ENCODE measurements at places on chromosomes 6 and 20.
A peak's percentile ranks its signal among the peaks of the same experiment; 100 is the strongest.

DNA sequence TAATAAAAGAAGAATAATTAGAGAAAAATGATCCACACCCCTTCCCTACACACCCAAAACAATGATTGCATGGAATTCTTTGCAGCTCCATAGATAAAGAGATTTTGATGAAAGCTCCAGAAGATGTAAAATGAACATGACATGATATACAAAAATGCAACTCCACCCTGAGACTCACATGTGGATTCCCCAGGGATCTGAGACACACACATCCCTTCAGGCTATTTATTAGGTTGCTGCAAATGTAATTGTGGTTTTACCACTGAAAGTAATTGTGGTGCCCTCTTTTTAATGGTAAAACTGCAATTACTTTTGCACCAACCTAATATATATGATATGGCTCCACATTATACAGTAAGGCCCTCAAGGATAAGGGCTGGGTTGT lies 40.4 kb upstream of the TBC1D7 start:
- no peak for DNase-seq

DNA sequence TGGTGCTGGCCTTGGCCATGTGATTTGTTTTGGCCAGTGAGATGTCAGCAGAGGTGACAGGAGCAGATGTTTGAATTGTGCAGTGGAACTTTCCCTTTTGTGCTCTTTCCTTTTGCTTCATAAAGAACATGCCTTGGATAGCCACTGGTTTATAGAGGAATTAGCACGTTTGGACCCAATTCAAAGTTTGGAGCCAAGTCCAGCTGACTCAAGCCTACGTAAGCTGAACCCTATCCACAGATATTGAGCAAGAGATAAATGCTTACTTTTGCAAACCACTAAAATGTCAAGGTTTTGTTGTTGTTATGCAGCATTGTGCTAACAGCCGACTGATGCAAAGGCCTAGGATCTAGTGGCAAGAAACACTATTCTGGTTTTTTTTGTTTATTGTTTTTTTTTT lies 230.9 kb upstream of the CITED2 start:
- DNase-seq = no peak

GRCh38 chr6:169223006-169223405 lies 30.6 kb downstream of the THBS2 start:
- DNase-seq = no peak

DNA sequence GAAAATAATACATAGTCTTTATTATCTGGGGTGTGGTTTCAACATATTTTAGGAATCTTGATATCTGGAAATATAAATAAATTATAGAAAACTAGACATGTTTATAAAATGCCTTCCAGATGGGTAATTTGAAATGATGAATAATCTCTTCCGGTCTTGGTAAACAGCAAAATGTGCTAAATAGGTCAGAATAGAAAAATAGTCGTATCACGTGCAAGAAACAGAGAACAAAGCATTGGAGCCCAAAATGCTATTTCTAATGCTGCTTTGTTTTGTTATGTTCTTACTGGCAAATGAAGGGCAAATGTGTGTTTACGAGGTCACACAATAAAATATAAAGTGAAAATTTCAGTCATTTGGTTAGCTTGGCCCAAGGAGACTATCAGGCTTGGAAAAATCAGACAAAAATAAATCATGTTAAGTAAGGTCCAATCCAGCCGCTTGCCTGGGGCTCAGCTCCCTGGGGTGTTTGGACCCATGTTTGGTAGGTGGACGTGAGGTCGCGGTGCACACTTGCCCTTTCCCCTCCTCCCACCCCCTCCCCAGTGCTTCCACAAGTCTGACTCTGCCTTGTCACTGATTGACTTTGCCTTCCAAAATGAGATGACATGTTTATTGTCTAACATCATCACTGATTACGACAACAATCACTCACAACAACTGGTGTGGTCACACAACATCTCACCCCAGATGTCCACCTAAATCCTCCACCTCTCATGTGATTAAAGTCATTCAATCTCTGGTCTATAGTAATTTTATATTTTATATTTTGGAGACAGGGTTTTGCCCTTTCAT lies 56.0 kb downstream of the RIN2 start:
- DNase-seq = no peak

GRCh38 chr20:64229507-64230061 lies 26.0 kb upstream of the PCMTD2 start:
- DNase-seq = no peak

- no peak for DNase-seq
Observed at GRCh38 chr20:63095718-63096654, 89.2 kb upstream of the BHLHE23 start.

DNA sequence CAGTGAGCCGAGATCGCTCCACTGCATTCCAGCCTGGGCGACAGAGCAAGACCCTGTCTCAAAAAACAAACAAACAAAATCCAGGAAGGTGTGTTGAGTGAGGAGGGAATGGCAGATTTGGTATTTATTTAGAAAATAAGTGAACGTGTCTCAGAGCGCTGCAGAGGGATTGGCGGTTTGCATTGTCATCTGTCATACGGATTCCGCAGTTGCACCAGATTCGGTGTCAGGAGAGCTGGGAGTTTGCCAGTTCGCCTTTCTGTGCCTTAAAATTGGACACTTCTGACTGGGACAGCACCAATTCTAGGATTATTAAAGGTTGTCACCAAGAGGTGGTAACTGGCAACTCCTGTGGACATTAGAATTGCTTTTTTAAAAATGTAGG lies 912 bp downstream of the SNRNP48 start:
- DNase-seq = no peak

DNA sequence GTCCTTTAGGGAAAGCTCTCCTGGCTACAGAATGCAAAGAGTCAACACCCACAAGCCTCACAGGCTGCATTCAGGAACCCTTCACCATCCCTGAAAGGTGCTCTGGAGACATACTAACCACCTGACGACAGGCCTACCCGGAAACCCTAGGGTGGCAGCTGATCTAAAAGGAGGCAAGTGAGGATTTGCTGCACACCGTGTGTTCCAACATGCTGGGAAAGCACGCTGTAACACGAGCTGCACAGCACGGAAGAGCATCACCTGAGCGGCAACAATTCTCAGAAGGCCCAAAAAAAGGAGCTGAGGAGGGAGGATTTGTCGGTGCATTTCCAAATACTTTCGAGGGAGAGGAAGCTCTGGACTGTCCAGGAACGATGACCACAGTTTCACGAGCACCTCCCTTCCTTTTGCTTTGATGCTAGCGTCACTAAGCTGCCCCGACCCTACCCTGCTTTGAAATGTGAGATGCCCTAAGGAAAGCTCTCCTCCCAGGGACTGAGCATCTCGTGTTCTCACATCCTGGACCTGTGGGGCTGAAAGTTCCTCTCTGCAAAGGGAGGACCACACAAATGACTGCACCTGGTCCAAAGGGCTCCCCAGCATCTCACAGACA lies 87.0 kb downstream of the PPP1R3G start:
- DNase-seq = no peak

- no peak for DNase-seq
Observed at GRCh38 chr6:137475103-137475502, 19.1 kb downstream of the OLIG3 start.

DNA sequence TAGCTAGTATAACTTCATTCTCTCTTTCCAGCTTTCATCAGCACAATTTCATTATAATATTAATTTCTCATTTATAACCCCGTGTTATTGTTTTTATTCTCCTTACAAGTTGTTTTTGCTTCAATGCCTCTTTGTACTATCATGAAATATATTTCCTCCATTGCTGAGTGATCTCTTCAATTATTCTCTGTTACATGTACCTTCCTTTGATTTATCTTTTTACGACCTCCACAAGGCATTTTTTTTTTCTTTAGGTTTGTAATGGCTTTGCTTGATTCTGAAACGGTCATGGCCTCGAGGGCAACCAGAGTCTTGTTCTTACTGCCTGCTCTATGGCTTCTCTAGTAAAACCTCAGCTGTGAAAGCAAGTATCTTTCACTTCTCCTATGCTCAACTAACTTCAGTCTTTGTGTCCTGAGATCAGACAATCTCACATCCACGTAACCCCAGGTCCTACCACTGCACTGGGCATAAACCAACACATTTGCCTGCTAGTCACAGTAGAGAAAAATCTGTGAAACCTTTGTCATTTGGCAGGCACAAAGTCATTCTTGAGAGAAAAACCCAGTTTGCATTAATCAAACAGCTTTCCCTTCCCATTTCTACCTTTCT lies 119.9 kb downstream of the UST start:
- DNase-seq = no peak

DNA sequence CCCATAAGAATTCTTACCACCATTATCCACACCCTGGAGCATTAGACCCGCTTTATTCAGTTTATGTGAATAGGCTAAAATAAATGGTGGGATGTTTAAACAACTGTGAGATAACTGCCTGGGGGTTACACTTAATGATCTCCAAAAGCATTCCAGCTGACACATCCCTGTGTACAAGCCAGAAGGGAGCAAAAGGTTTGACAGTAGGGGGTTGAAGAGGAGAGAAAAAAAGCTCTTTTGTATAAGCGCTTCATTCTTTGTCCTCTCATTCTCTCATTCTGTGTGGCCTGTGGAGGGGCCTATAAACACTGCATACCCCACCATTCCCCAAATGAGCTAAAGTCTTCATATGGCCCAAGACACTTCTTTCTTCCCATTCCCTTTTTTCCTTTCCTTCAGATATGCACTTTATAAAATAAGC lies 30.8 kb upstream of the COL21A1 start:
- DNase-seq = no peak

- DNase-seq = no peak
Observed at GRCh38 chr6:40937491-40937890, 101.5 kb downstream of the UNC5CL start.

GRCh38 chr6:15677822-15678221 lies 15.0 kb upstream of the DTNBP1 start:
- no peak for DNase-seq

GRCh38 chr20:32119734-32120133 lies 10.2 kb downstream of the TM9SF4 start:
- no peak for DNase-seq

DNA sequence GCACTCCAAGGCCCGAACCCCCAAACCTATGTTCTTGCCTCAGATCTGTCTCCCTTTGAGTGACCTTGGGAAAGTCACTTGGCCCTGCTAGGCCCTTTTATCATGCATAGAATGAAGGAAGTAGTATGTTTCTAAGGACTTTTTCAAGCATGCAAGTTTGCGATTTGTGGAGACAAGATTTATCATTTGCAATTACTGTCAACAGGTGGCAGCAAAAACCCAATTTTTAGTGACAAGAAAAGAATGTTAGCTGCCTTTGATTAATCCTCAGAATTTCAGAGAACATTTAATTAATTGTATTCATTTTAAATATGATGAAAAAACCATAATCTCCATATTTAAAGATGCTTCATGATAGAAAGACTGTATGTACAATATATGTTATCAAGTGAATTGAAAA lies 28.3 kb upstream of the PREP start:
- DNase-seq = no peak

GRCh38 chr6:118298476-118299427 lies 249.3 kb upstream of the PLN start:
- no peak for DNase-seq

- DNase-seq = no peak
Observed at GRCh38 chr6:70575899-70576495, 9.3 kb downstream of the SDHAF4 start.

- no peak for DNase-seq
Observed at GRCh38 chr6:35780719-35781118, at the start of gene CLPSL1. Gene CLPSL1, plus strand, starts transcription at chr6:35781019. Its CDS starts 92 bp downstream, at chr6:35781111.

DNA sequence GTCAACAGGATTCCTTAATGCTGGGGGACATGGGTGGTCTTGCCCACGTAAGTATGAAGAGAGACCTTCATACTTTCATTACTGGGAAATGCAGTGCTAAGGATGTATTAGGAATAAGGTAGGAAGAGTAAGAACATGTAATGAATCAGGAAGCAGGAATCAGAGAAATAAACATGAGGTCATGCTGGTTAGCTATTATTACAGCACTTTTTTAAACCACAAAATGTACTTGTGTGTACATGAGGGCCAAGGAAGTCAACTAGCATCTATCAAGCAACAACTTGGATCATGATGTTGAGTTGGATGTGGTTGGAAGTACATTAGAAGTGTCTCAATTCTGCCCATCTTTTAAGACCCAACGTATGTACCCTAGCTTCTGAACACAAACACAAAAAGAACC lies 63.5 kb upstream of the E2F3 start:
- peak; percentile 36 for DNase-seq

GRCh38 chr20:56409521-56409920 lies 2.5 kb upstream of the CASS4 start:
- no peak for DNase-seq

GRCh38 chr6:28443112-28443773 lies at the start of gene ZSCAN23:
Gene ZSCAN23, minus strand, starts transcription at chr6:28443491. Its CDS starts 7,225 bp downstream, at chr6:28436266.
- peak; percentile 55 for DNase-seq

- peak; percentile 89 for DNase-seq
Observed at GRCh38 chr6:28167068-28167467, 25.4 kb downstream of the ZKSCAN8 start.

DNA sequence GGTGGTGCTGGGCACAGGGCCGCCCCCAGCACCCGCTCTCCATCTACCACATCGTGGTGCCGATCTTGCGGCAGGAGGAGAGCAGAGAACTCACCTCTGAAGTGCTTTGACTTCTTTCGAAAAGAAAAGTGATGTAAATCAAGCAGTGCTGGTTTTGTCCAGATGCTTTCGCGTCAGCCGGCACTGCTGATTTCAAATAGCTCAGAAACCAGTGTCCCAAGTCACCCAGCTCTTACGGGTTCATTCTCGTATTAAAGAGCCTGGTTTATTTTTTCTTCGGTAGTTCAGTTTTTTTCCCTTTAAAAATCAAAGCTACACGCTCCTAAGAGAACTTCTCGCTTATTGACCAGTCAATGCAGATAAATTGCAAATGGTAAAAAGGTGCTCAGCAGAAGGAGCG lies 32.1 kb downstream of the MYT1 start:
- DNase-seq = no peak

DNA sequence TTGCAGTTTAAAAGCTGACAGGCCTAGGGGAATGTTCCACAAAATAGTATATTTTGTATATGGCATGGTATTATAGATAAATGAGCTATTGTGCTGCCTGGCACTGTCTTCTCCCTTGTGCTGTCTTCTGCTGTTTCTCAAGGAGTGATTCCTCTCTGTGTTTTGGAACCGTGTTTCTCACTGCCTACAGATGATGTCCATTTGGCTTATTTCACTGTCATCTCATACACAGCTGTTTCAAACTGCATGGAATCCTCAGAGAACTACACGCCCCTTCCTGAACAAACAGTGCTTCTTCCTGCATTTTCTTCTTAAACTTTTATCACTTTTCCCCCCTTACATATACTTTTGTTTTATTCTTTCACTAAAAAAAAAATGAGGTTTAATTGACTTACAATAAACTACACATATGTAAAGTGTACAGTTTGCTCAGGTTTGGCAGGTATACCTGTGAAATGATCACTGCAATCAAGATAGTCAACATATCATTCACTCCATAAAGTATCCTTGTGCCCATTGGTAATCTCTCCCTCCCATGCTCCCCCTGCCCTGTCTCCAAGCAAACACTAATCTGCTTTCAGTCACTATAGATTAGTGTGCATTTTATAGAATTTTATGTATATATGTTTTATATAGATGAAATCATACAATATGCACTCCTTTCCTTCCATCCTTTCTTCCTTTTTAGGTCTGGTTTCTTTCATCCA lies 43.0 kb downstream of the CBFA2T2 start:
- no peak for DNase-seq

- DNase-seq = no peak
Observed at GRCh38 chr6:41288030-41288753, 1.7 kb upstream of the TREM1 start.

DNA sequence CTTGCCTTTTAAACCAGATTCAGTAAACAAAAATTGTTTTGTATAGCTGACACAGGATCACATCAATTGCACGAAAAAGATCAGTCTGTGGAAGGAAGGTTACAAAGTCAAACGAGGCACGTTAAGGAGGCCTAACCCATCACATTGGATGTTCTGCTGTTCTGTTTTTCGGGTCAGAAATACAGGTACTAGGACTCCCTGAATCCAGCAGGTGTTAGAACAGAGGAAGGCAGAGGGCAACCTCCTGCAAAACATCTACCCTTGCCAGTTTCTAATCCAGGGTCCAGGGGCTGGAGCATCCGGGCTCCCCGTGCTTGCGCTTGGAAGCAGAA lies 64.6 kb downstream of the PLG start:
- DNase-seq = no peak

Data from non-pigmented ciliary epithelial cell (primary cell).